ENCODE measurements at places on chromosomes 3 and 15.

DNA sequence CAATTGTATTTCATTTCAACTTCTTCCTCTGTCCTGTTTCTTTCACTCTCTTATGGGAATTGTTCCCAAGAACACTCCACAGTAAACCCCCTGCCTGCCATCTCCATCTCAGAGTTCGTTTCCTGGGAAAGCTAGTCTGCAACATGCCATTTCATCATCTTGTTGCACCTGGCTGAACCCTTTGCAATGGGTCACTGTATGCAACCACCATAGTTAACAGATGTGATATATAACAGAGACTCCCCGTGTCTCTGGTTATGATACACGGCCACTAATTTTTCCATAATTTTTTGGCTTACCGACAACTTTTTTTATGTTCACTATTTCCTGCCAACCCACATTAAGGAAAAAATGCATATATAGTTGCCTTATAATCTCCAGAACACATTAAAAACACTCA is 95.5 kb downstream of the CHST2 start:
- DNase-seq = no peak

DNA sequence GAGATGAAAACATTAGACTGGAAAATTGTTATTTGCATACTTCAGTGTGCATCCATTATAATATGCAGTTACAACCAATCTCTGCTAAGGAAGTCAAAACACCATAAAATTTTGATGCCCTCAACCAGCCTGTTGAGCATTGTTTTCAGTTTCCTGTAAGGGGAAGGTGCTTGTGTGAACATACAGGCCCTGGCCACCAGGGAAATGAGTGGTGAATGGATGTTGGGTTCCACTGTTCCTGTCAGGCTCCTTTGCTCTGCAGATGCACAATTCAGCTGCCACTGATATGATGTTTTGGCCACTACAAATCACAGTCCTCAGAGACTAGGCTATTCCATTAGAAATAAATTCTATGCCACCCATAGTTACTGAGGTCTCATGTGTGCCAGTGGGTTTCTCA is 184.6 kb downstream of the SYNPR start:
- DNase-seq = no peak

- no peak for DNase-seq
These were observed 95.8 kb downstream of the ARNT2 start for GRCh38 chr15:80500021-80500420.

DNA sequence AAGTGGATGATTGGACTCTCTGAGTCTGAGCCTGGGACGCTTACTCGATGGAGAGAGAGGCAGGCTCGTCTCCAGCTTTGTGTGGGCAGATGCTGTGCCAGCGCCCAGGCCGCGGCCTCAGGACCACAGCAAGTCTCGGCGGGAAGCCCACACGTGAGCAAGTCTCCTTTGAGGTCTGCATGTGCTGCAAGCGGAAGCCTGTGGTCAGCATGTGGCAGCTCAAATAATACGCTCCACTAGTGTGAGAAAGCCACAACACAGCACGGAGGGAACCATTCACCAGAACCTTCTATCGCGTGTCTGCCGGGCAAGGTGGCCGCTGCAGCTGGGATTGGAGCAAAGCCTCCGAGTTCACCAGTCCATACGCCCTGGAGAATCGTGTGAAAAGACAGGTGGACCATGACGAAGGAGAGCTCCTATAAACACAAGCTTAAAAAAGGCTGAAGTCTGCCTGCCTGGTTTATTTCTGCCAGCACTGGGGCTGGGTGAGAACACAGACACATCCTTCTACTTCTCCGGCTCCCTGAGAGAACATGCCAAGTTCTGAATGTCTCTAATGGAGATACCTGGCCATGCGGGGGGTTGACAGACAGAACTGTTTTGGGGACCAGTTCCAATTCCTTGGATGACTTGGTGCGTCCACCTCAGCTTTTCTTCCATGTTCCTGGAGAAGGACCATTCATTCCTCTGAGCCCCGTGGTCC is 82.0 kb upstream of the LRIG1 start:
- no peak for DNase-seq

DNA sequence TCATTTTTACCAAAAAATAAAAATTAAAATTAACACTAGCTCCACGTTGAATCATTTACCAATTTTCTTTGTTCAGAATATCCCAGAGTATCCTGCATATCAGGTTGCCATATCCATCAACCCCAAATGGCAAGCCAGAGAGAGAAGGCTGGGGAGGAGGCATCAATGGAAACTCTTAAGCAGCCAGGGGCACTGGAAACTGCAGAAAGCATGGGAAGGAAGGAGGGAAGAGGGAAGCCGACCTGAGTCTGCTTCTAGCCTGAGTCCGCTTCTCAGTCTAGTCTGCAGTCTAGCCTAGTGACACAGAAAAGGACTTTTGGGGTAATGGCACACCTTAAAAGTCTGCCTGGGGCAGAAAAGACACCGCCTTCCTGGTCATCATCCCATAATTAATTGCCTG is 1.6 kb upstream of the MTHFS start:
- DNase-seq = no peak

- no peak for DNase-seq
These were observed 271.5 kb downstream of the IL5RA start for GRCh38 chr3:2838546-2839157.

- no peak for DNase-seq
These were observed 375.1 kb downstream of the SHQ1 start for GRCh38 chr3:72473156-72473555.

DNA sequence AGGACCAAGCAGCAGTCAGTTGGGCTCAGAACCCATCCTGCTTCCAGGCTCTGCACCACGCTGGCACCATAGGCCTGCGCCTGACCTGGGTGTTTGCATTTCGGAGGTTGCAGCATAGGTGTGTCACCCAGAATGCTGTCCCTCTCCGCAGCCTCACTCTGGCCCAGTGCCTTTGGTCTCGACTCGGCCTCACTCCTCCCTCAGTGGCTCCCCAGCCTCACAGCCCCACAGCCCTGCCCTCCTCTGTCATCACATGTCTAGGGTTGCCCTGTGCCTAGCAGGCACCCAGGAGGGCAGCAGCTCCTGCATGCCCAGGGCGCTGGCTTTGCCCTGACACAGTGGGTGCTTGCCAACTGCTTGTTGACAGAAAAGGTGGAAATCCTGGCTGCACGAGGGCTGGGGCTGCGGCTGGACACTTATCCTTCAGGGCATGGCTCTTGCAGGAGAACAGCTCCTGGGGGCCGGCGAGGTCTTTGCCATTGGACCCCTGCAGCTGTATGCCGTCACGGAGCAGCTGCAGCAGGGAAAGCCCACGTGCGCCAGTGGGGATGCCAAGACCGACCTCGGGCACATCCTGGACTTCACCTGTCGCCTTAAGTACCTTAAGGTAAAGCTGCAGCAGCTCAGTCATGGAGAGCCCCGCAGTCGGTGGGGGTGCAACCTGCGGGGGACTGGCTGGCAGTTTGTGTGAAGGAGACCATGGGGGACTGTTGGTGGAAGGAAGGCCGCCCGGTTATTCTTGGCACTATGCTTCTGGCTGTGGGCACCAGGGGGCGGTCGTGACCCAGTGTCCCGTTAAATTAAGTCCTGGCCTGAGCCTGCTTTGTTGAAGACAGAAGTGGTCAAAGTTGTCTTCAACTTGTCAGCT is 16.2 kb downstream of the NISCH start:
- DNase-seq = peak; percentile 23

- DNase-seq = no peak
These were observed 394.6 kb upstream of the RORA start for GRCh38 chr15:61623746-61624145.

GRCh38 chr3:83033133-83033532 is 1271.7 kb upstream of the GBE1 start:
- DNase-seq = no peak

- DNase-seq = peak; percentile 16
These were observed 228.0 kb upstream of the SLCO3A1 start for GRCh38 chr15:91625506-91625905.

DNA sequence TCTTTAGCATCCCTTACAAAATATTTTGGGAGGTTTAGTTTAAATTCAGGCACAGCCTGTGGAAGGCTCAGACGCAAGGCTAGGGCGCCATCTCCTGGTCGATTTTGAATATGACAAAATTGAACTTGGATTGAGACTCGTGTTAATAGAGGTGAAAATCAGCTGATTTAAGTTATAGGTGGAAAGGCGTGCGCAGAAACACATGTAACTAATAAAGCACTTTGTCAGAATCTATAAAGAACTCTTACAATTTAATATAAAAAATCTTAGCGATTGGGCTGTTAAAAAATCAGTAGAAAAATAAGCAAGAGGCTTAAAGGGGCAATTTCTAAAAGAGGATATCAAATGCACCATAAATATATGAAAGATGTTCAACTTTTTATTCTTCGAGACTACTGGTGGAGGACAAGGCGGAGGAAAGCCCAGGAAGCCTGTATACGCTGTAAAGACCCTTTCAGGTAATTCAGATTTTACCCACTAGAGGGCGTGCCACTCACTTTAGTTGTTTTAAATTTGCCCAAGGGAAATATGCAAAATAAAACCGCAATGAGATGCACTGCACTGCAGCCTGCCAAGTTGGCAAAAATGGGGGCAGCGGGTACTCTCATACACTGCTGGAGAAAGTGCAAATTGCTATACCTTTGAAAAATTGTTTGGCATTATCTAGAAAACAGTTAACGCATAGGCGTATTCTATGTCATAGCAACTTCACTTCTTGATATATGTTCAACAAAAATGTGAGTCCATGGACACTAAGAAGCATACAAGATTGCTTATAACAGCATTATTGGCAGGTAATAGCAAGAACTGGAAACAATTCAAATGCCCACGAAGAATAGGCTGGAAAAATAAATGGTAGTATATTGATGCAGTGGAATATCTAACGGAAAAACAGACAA is 64.7 kb downstream of the SLC30A4 start:
- DNase-seq = peak; percentile 68

DNA sequence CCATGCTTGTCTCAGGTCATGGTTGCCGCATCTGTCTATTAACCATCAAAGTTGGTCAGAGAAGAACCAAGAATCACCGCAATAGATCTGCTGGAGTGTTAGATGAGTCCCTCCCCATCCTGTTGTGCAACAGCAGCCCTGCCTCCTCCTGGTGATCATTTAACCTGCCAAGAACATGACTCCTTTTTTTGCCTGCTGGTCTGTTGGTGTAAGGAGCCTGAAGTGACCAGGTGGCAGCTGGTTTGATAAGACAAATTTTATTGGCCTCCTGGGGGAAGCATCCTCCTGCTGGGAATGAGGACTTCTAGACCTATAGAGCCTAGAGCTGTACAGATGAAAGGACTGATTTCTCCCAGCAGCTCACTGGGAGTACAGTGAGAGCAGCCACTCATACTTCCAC is 43.5 kb upstream of the RAF1 start:
- DNase-seq = no peak

DNA sequence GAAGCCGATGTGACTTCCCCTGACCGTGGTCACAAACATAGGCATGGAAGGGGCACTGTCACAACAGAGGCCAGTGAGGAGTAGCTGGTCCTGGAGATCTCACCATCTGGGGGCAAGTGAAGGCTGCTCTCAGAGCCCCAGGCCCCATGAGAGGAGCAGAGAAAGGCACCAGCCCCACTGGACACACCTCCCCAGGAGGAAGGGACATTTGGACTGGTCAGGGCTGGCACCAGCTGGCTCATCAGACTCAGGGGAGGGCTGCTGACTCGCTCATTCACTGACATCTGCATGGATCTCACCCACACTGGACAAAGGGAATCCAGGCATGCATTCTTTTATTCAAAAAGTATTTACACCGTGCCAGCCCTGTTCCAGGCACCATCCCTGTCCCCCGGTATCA is 26.8 kb downstream of the ESYT3 start:
- no peak for DNase-seq

DNA sequence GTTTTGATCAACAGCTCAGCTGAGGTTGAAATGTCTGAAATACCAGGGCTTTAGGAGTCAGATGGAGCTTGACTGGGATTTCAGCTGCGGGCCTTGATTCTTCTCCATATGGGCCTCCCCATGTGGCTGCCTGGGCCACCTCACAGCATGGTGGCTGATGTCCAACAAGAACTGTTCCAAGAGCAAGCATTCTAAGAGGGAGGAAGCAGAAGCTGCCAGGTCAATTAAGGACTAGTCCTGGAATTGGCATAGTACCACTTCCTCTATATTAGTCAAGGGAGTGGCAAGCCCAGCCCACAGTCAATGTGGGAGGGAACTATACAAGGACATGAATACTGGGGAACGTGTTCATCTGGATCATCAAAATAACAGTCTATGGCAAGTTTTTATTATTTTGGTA is 181.7 kb upstream of the ANKRD28 start:
- DNase-seq = no peak

DNA sequence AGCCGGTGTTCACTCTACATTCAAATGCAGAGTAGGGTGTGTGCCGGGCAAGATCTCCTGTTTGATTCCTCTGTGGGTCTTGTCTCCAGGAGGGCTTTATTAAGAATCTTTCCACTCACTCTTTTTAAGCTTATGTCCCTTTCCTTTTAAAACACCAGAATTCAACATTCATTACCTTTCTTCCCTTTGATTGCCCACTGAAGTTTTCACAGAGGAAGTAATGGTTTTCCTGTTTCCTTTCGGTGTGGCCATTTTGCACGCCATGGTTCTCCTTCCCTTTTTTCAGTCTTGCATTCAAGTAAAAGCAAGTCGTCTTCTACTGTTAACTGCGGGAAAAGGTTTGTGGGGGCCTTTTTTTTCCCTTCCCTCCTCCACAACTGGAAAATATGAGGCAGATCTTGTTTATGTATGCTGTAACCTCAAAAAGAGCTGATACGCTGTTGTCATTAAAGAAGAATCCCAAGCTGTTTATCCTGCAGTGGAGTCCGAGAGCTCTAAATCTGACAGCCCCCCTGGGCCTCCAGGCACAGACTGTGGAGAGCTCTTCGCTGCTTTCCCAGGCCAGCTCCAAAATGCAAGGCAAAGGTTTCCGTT is 40.5 kb downstream of the FILIP1L start:
- DNase-seq = no peak

DNA sequence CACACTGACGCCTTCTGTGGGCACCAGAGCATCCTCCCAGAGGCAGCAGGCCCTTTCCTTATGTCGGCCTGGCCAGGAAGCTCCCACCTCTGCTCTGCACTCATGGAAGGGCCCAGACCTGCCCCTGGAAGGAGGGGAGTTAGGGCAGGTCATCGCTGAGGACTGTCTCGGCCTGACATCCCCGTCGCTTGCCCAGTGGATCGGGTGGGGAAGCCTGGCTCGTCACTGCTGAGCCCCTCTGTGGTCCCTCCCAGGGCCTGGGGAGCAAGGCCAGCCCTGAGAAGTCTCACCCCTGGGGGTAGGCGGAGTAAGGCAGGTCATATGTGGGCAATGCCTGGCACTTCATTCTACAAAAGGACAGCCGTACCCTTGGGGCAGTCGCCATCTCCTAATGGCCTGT is 62.8 kb upstream of the SNRPA1 start:
- DNase-seq = no peak

GRCh38 chr3:121529308-121529707 is 16.5 kb downstream of the POLQ start:
- DNase-seq = peak; percentile 7

GRCh38 chr3:171396048-171396447 is 64.2 kb downstream of the TNIK start:
- DNase-seq = no peak

GRCh38 chr15:74318376-74319137 is 48.9 kb downstream of the CYP11A1 start:
- no peak for DNase-seq

DNA sequence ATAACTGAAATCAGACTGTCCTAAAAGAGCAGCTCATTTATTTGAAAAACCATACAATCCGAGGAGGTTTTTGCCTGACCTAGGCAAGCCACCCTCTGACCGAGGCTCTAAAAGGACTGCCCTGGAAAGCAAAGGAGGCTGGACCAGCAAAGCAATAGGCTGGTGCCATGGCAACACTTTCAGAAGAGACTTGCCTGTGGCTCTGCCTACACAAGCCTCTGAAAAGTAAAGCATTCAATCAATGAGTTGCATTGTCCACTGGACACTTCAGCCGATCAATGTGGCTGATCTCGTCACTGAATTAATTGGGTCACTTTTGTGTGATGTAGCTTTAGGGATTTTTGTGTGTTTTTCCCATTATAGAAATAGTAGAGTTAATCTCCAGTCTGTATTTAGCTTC is 99.1 kb upstream of the SEMA6D start:
- DNase-seq = no peak
